ENCODE measurements at places on chromosomes 12 and 14.
A peak's percentile ranks its signal among the peaks of the same experiment; 100 is the strongest.

DNA sequence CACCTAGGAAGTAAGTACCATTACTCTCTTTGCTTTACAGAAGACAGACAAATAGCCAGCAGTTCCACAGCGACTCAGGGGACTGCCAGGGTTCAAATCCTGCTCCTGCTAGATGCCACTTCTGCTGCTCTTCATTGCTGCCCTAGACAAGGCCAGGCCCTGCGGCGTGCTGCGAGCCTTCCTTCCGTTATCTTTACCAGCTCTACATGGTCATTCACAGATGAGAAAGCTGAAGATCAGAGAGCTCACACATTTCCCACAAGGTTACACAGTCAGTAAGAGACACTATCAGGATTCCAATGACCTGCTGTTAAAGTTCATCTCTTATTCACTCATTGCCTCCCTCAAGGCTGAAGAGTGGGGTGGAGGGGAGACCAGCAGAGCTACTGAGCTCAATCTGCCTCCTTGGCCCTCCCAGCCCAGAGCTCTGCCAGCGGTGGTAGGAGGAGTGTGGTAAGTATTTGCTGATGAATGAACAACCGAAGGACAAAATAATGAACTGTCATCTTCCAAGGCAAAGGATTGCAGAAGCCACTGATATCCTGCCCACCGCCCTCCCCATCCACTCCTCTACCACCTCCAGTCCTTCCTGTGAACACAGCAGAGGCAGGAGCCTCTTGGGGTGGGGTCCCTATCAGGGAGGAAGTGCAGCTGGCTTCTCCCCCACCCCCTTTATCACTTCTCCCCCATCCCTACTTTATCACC, 14.6 kb upstream of the HDAC7 start:
- peak; percentile 43 for DNase-seq

DNA sequence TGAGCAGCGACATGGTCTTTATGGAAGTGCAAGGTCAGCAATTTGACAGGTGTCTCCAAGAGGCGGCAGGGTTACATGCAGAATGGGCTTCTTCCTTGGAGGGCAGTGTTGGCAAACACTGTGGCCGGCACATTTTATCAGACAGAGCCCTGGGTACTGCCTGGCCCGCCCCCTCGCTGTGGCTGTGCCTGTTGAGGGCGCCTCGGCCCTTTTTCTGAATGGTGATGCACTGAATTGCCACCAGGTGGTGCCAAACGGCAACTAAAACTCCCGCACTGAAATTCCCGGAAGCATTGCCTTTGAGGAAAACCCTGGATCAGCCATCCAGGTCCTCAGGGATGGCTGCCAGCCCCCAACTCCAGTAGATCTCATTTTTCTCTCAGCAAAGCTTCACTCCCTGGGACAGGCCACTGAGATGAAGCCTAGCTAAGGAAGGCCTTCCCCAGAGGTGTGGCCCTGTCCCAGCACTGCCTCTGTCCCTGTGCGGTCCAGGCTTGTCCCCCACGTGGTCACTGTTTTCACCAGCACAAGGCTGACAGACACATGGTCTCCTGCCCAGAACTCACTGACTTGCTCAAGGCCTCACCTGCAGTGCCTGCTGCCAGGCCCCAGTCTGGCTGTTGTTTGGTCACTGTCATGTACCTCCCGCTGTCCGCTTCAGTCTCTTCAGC, 73.6 kb downstream of the TESC start:
- peak; percentile 60 for DNase-seq

- DNase-seq: no peak
These were observed 291.8 kb upstream of the G2E3 start for GRCh38 chr14:30267141-30267540.

- no peak for DNase-seq
These were observed 26.8 kb upstream of the CLEC2D start for GRCh38 chr12:9642606-9643265.

GRCh38 chr12:21296751-21297406, 37.8 kb downstream of the SLCO1A2 start:
- no peak for DNase-seq

GRCh38 chr12:12476857-12477531, 85.7 kb downstream of the DUSP16 start:
- no peak for DNase-seq

DNA sequence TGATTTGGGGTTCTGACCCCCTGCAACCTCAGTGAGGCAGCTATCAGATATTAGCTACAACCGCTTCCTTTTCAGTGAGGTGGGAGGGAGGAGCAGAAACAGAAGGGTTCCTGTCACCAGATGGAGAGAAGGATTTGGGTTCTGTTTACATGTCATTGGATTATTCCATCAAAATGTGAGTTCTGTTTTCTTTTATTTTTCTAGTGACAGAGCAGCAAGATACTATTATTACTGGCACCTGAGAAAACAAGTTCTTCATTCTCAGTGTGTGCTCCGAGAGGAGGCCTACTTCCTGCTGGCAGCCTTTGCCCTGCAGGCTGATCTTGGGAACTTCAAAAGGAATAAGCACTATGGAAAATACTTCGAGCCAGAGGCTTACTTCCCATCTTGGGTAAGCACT, 52.8 kb downstream of the FRMD6 start:
- no peak for DNase-seq

- DNase-seq: no peak
These were observed 1322.1 kb downstream of the TMEM121 start for GRCh38 chr14:106848330-106849121.

Measured in activated CD4-positive, alpha-beta memory T cell treated with anti-CD3 and anti-CD28 coated beads for 36 hours (primary cell).